NCI-H1417 treated with DMSO at 0.1 percent for 48 hours (cell line): ENCODE measurements at places on chromosomes 12 and 14.

DNA sequence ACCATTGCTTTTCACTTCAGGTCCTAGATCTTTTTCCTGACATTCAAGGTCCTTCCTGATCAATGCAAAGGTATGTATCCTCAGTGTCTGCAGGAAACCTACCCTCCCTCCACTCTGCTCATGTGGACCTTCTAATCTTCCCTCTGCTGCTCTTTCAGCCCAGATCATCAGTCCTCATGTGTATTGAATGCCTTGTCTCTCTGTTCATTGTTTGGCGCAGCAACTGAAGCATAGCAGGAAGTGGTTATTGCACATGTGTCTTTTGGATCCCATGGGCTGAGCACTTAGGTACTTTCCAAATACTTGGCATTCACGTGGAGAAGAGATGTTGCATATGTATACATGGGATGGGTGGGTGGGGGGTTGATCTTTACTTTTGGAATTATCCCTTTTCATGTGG is 4.3 kb upstream of the NIN start:
- no peak for DNase-seq

- no peak for DNase-seq
Measured at GRCh38 chr12:56677680-56678079, 10.4 kb downstream of the PTGES3 start.

- no peak for DNase-seq
Measured at GRCh38 chr14:29217813-29218450, 451.3 kb downstream of the FOXG1 start.

DNA sequence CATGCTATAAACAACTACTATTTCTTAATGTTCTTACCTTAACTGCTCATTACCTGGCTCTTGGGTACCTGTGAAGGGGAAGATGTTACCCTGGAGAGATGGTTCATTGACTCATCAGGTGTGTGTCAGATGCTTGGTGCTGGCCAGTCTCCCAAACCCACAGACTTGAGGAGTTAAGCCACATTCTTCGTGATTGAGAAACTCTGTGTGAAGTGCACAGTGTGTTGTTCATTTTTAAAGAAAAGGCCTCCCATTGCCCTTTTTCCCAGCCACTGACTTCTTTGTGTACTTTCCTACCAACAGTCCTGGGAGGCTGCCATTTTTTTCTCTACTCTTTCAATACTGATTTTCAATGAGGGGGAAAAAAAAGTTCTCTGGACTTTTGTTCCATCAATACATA is 3.2 kb downstream of the MGST1 start:
- no peak for DNase-seq

DNA sequence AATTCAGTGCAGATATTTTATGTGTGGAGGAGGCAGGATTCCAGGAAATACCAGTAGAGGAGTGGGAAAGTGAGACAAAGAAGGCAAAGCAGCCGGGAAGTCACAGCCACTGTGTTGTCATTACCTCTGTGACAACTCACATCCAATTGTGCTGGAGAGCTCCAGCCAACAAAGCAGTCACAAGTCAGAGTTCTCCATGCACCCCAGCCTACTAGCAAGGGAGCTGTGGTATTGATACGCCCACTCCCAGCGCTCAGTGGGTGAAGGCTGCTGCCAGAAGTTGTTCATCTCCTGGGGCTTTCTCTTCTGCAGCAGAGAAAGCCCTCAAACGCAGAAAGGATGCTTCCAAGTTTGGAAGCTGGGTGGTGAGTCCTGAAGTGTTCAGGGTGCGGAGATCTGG is 93.9 kb downstream of the DICER1 start:
- DNase-seq, result no peak

- DNase-seq, result no peak
Measured at GRCh38 chr12:122481861-122482260, 18.9 kb downstream of the ZCCHC8 start.

GRCh38 chr12:105287408-105287807 is 43.1 kb upstream of the C12orf75 start:
- no peak for DNase-seq

DNA sequence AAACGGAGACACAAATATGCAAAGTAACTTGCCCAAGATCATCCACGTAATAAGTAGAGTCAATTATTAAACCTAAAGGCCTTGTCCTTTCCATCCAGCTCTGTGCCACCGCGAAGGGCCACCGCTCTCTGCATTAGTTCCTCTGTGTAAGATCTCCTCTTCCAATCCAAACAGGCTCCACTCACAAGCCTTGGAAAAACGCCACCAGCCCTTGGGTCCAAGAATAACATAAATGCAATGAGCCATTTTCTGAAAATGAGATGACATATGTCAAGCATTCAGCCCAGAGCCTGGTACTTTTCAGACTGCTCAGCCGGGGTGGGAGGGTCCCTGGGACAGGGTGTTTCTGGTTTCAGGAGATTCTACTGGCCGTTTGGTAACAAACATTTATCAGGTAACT is 30.0 kb downstream of the DGLUCY start:
- DNase-seq, result no peak
